ENCODE measurements at places on chromosomes 2 and 18.

GRCh38 chr2:31204783-31205182, 12.5 kb downstream of the CAPN14 start:
- DNase-seq: no peak

DNA sequence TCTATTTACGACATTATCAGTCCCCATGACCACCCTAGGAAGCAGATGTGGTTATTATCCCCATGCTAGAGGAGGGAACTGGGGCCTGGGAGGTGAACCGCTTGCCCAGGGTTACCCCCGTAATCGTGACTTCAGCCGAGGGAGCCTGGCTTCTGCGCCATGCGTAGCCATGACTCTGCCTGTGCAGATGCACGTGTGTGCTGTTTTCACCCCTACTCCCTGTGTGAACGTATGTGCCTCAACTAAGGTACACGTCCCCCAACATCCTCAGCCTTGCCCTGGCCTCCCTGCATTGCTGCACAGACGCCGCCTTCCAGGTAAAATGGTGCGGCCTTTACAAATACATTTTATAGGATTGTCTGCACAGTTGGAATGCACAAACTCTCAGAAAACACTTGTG, 40.2 kb downstream of the LPIN1 start:
- DNase-seq: no peak

GRCh38 chr2:165989851-165990250, 36.3 kb upstream of the TTC21B start:
- no peak for DNase-seq

- DNase-seq: no peak
Observed at GRCh38 chr2:205964111-205964761, 121.7 kb downstream of the INO80D start.

- DNase-seq: no peak
Observed at GRCh38 chr2:145769011-145769716, 1249.2 kb upstream of the ZEB2 start.

- DNase-seq: no peak
Observed at GRCh38 chr2:237235383-237236095, 149.8 kb downstream of the COPS8 start.

DNA sequence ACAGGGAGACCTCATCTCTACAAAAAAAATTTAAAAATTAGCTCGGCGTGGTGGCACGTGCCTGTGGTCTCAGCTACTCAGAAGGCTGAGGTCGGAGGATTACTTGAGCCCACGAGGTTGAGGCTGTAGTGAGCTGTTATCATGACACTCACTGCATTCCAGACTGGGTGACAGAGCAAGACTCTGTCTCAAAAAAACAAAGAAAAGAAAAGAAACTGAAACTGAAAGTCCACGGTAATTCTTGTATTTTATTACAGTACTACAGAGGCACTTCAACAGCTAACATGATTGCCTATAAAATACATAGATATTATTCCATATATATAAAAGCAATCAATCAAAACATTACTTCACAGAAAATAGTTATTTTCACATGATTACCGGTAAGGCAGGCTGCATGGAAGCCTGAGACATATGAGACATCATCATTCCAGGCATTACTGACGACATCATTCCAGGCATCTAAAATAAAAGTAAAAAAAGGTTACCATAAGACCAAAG, 23.1 kb downstream of the PRPF40A start:
- DNase-seq: no peak

DNA sequence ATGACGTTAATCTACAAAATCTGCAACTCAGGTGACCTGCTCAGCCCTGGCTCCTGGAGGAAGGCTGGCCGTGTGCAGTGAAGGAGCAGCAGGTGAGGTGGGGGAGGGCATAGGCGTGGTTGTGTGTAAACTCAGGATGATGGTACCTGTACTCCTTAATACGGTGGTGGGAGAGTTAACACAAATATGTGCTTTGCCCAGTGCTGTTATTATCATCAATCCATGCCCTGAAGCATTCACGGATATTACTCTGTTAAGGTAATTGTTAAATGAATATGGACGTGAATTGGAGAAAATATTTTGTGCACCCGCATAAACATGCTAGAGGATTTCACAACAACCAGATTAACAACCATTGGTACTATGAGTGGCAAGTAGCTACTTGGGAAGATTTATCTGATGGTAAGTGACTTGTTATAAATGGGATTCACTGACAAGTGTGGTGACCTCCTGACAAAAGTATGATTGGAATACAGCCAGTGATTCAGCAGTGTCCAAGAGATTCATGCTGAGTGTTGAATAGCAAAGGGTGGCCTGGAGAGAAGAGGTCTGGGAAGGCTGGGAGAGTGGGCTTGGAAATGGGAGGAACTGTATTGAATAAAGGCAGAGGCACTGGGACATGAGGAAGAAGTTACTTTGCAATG, 194.1 kb downstream of the TPGS2 start:
- DNase-seq: no peak

DNA sequence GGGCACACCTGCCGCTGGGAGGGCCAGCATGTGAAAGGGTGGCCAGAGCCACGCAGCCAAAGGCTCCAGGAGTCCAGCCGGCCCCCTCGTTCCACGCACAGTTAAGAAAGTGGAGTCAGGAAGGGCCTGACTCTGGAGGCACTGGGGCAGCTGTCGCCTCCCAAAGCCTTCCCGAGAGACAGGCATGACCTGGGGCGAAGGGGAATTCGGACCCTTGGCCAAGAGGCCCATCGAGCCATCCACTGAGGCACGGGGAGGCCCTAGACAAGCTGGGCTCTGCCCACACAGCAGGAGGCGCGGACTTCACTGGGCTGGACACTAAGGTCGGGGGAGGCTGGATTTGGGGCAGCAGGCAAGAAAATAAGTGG, 38.5 kb upstream of the SNED1 start:
- no peak for DNase-seq

DNA sequence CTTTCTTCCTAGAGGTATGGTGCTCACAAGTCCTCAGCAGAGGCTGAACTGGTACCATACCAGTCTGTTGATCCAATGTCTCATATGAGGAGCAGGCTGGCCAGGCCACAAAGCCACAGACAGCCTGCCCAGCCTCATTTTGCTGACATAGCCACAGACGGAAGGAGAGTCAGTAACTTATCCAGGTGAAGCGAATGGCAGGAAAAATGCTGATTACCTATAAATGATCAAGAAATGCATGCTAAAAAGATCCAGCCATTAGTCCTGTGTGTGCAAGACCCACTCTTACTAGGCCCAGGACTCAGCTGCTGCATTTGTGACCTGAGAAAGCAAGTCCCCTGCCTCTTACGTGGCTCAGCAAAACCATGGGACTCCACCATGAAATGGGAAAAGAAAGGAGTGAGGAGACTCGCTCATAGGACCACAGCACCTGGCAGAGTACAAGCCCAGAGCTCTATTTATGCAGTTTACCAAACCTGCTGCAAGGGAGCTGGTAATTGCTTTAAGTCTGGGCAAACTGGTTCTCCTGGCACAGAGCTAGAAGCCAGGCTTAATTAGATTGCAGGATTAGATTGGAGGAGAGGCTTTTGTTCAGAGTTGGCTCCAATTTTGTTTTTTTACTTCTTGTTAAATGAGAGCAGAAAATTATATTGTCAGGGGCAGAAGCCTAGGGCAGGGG, 19.0 kb downstream of the RHOB start:
- DNase-seq: no peak

DNA sequence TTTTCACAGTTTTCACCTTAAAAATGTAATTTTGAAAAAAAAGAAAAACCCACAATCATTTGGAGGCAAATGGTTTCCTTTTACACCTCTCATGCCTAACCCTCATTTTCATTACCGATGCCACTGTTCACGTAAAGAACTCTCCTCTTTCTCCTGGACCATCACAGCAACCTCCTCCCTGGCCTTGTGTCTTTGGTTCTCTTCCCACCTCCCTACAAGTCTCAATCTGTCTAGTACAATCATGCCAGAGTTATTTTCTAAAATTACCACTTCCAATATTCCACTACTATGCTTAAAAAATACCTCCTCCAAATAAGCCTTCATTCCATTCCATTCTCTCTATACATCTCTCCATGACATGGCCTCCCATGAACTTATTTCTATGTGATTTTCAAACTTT, 77.9 kb upstream of the RIT2 start:
- DNase-seq: no peak

GRCh38 chr2:228575897-228576296, 394.4 kb upstream of the SPHKAP start:
- no peak for DNase-seq

DNA sequence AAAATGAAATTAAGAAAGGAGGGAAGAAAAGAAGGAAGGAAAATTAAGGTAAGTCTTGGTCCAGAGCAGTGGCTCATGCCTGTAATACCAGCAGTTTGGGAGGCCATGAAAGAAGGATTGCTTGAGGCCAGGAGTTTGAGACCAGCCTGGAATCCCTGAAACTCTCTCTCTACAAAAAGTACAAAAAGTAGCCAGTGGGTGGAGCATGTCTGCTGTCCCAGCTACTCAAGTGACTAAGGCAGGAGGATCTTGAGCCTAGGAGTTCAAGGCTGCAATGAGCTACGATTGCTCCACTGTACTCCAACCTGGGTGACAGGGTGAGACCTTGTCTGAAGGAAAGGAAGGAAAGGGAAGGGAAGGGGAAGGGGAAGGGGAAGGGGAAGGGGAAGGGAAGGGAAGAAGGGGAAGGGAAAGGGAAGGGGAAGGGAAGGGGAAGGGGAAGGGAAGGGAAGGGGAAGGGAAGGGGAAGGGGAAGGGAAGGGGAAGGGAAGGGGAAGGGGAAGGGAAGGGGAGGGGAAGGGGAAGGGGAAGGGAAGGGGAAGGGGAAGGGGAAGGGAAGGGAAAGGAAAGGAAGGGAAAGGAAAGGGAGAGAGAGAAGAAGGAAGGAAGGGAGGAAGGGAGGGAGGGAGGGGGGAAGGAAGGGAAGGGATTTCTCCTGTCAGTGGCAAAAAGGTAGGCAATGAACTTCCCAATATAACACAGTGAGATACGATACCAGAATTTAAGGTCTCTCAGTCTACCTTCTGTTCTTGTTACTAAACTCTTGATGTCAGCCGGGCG, 412.8 kb downstream of the CMPK2 start:
- DNase-seq: no peak

DNA sequence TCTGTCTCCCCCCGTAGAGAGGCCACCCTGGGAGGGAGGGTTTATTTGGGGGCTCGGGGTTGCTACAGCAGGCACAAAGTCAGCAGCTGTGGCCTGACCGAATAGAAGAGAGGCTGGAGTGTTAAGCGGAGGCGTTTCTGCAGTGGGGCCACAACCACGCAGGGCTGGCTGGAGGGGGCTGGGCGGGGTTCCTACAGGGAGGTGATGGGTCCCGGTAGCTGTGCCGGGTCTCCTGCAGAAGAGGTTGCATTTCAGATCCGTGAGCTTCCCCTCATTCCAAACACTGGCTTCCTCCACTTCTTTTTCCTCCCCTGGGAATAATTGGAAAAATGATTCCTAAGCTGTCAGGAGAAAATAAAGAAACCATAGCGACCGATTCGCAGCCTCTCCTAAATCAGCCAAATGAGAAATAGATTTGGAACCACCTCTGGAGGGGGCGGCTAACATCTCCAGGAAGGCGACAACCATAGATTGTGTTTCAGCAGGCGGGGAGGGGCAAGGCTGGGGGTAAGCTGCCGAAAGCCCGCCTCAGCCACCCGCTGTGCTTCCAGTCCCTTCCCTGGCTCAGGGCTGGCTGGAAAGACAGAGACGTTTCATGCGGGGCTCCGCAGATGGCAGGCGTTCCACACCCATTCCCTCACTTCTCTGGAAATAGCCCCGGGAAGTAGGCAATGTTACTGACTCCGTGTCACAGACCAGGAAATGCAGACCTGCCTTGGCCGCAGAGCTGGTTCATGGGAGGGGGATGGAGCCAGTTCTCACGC, 85.6 kb upstream of the TAF1B start:
- no peak for DNase-seq

GRCh38 chr2:16658076-16658739, 7.4 kb downstream of the CYRIA start:
- DNase-seq: no peak

- no peak for DNase-seq
Observed at GRCh38 chr18:59918320-59918755, 18.5 kb downstream of the PMAIP1 start.

GRCh38 chr2:218125095-218125494, 733 bp upstream of the CXCR2 start:
- DNase-seq: no peak

GRCh38 chr18:67300498-67300897, 216.0 kb downstream of the DSEL start:
- DNase-seq: no peak

- peak; percentile 66 for DNase-seq
Observed at GRCh38 chr18:34493566-34494358, 216.3 kb upstream of the DTNA start.

- DNase-seq: no peak
Observed at GRCh38 chr18:40159141-40160017, 1795.7 kb upstream of the PIK3C3 start.

- no peak for DNase-seq
Observed at GRCh38 chr18:22503803-22504202, 86.1 kb upstream of the CTAGE1 start.
